ENCODE measurements at places on chromosomes 12 and 14.
A peak's percentile ranks its signal among the peaks of the same experiment; 100 is the strongest.

DNA sequence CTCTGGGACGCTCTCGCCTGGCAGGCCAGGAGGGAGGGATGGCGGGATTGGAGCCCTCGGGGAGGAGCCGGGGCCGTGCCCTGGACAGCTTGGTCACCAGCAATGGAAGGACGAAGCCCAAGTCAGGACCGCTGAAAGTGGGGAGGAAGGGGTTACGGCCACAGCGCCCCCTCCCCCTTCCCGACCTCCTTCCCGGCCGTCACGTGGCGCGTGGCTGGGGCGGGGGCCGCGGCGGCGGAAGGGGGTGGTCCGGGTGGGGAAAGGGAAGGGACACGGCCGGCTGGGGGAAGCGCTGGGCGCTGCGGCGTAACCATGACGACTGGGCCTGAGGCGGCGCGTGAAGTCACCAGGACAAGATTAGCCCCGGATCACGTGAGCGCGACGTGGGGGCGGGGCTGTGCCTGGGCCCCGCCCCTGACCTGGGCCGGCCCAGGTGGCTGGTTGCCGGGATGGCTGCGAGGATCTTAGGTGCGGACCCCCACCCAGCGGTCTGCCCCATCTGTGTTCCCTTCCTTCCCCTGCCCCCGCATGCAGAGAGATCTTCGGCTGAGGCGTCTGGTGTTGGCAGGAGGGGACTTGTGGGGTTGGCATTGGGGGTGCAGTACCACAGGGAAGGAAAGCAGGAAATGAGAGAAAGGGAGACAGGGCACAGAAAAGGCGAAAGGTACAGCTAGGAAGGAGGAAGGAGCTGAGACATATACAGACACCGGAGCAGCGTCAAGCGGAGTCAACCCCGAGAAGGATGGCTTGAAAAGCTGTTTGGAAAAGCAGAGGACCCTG lies 6.2 kb downstream of the MAP3K12 start:
- peak; percentile 57 for DNase-seq

DNA sequence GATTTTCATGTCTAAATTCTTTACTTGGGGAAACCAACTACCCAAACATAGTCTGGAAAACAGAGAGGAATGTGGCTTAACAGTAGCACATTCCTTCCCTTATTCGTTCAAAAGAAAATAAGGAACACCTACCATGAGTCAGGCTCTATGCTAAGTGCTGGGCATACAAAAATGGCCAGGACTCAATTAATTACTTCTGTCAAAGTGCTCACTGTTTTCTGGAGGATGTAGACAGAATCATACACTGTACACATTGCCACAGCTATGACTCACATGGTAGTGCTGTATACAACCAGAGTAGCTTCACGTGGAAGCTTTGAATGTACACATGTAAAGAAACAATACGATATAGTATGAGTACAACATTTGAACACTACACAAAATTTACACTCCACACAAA lies 50.1 kb downstream of the SLC25A21 start:
- no peak for DNase-seq

- DNase-seq = no peak
These were observed 71.2 kb downstream of the PPFIBP1 start for GRCh38 chr12:27595231-27595642.

GRCh38 chr14:38420048-38420447 lies 164.2 kb upstream of the CLEC14A start:
- no peak for DNase-seq

DNA sequence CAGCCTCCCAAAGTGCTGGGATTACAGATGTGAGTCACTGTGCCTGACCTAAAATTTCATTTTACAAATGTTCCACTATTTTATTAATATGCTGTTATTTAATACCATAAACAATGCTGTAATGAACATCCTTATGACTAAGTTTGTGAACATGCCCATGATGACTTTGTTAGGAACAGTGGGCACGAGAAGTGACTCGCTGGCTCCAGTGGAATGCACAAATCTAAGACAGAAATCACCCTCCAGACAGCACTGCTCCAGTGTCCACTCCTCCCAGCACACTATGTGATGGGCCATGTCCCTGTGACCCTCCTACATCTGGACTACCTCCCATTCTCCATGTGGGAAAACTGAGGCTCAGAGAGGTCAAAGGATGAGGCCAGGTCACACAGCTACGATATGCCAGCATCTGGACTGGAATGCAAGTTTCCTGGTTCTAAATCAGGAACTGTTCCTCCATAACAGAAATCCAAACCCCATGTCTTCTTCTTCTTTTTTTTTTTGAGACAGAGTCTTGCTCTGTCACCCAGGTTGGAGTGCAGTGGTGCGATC lies 57.9 kb downstream of the GPR68 start:
- DNase-seq = no peak

DNA sequence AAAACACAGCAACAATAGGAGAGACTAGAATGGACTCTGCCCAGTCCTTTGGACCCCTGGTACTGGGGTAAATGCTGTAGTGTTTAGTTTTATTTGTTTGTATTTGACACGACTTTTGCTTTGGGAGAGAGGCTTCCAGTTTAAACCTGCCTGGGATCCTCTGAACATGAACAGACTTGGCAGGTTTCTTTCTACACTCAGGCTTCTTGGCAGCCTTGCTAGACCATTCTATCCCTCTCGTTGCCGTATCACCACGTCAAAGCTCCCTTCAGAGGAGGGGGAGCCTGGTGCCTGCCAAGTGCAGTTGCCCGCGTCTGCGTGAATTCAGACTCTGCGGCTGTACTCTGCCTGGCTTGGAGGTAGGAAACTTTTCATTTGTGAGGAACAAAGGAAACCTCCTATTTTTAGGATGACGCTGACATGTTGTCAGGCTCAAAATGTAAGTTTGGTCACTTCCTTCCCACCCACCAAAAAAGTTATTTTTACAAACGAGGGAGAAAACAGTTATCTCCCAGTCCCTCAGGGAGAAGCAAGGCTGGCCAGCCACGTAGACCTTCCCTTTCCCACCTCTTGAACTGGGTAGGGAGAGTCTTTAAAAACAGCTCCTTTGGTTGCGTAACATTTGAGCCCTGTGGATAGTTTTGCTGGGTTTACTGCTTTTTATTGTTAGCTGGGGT lies 25.9 kb downstream of the CD9 start:
- DNase-seq = no peak

- DNase-seq = no peak
These were observed 1.0 kb downstream of the NUP37 start for GRCh38 chr12:102118874-102119273.

DNA sequence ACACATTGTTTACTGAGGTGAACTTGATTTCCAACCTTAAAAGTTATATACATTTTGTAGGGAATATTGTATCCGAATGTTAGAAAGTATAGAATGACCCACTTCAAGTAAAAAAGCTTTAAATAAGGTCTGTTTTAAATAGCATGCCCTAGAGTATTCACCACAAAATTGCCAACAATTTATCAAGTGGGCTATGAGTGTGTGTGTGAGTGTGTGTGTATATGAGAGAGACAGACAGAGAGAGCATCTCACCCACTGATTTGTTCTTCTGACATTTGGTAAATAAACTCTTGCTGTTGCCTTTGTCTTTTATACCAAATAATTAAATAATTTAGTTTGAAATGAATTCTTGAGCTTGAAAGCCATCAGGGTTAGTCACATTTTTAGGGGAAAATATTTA lies 29.8 kb upstream of the RAP1B start:
- DNase-seq = no peak

- no peak for DNase-seq
These were observed 69.0 kb downstream of the WDR20 start for GRCh38 chr14:102208741-102209140.

DNA sequence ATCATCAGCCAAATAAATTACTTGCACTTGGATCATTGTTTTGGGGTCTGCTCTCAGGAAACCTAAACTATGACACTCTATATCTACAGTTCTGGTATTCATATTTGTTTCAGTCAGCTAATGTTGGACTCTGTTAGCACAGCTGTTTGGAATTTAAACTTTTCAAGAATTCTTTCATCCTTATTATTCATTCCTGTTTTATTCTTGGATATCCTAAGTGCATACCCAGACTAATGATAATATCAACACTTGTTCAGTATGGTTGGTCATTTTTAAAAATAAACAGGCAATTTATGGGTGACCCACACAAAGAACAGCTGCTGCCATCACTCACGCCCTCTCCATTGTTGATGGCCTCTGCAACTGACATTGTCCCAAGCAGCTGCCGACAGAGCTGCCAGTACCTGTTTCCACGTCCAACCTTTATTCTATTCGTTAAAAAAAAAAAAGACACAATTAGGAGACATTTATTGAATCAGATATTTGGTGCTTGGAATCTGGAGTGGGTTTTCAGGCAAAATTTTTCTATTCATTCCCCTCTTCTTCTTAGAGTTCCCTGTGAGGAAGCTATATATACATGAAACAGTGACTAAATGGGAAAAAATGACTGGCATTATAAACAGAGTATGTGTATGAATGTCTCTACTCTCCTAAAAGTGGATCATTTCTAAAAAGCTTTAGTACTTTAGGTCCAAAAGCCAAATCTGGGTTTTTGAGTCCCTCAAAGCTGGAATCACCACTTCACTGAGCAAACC lies 252.1 kb upstream of the NAV3 start:
- DNase-seq = no peak

- no peak for DNase-seq
These were observed 615.4 kb downstream of the C12orf50 start for GRCh38 chr12:87413784-87414183.

DNA sequence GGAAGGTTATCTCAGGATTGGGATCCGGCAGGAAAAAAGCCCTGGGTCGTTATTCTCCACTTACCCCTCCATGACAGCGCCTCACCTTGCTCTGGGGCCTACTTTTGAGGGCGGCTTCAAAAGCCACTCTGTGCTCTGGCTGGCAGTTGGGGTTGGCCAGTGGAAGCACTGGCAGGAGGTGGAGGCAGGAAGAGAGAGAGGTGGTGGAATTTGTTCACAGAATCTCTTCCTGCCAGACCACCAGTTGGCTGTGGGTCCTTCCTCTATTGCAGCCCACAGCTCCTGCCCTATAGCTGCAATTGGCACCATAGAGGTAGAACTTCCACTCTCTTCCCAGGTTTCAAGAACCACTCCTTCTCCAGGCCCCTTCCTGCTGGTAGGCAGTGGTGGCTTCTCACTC lies 32.7 kb upstream of the SDR39U1 start:
- DNase-seq = no peak

DNA sequence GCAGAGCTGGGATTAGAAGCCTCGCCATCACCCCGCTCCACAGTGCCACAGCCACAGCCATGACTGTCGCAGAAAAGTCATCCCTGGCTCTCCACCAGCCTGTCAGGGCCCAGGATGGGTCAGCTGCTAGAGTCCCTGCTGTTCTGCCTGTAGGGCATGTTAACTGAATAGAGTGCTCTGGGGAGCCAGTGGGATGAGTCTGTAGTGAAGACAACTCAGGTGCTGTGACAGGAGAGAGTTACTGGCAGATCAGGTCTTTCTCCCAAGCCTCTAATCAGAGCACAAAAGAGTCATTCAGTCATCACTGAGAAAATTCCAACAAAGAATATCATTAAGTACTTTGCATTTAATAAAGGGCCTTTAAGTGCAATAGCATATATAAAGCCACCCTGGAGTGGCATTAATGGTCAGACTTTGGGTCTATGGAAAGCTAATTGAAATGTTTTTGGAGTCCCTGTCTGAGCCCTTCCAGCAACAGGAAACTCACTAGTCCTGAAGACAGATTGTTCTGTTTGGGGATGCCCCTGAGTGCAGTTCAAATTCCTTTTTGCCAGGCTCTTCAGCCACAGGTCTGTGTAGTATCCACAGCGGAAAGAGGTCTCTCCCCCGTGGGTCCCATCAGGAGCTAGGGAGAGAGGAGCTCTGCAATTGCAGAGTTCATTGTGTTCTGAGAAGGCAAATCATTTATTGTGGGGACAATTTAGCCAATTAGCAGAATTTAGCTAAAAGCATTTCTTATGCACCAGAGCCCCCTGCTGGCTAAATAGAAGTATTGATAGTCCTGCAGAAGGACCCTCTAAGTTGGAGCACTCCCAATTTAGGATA lies 45.2 kb upstream of the C14orf132 start:
- no peak for DNase-seq

GRCh38 chr12:25583545-25583944 lies 30.5 kb upstream of the LMNTD1 start:
- no peak for DNase-seq

GRCh38 chr12:132561427-132562156 lies 48.8 kb downstream of the LRCOL1 start:
- DNase-seq = no peak

DNA sequence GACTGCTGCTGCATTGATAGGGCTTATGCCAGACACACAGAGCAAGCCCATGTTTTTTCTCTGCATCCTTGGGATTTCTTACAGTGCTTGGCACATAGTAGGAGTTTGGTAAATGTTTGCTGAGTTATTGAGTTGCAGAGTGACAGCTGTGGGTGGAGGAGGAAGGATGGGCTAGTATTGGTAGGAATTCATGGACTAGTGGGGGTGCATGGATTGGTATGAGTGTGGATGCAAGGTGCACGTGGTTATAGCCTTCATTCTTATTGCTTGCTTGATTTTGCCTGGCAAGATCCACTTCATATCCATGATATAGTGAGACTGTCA lies 11.4 kb downstream of the RGS6 start:
- no peak for DNase-seq

- DNase-seq = no peak
These were observed 3.7 kb downstream of the BIN2 start for GRCh38 chr12:51320311-51320694.

DNA sequence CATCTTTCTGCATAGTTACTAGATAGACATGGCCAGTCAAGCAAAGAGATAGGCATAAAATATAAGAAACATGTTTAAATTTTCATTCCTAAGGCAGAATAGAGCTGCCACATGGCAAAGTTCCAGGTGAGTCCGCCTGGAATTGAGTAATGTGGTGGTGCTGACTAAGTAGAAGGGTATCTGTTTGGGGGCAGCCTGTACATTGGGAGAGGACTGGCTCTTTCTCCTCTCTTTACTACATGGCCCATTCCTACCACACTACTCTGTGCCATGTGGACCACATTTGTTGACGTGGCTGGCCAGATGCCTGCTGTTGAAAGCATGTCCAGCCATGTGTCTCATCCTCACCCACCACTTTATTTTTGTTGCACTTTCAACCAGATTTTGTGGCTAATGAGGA lies 354.0 kb downstream of the ETNK1 start:
- DNase-seq = no peak

DNA sequence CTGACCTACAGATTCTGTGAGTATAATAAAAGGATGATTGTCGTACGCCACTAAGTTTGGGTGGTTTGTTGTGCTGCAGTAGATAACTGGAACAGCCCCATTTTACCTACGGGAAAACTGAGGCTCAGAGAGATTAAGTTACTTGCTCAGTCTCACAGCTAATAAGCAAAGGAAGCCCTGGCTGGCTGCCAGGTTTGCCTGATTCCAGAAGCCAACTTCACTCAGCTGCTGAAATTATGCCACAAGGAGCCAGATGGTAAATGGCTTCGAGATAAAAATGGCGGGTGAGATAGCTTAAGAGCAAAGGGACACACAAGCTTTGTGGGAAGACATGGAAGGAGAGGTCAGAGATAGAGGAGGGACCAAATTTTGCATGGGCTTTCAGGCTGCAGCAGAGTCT lies 191.5 kb upstream of the NOS1 start:
- no peak for DNase-seq

- DNase-seq = no peak
These were observed 97.6 kb upstream of the SLC38A2 start for GRCh38 chr12:46470036-46470627.

GRCh38 chr14:35470755-35471154 lies 63.2 kb upstream of the INSM2 start:
- no peak for DNase-seq

All from activated naive CD4-positive, alpha-beta T cell (primary cell).